ENCODE measurements at places on chromosomes 3 and 15. TPM values are rescaled to one million over a fixed set of nuclear protein-coding genes. Genes with fewer than 3 reads are reported as not detected.

UQCC5 gene
- 1.4 TPM for total RNA-seq

GRIP2 gene
- total RNA-seq: 2.4 TPM

CHRNA5 gene
- total RNA-seq: 0.39 TPM

DNA sequence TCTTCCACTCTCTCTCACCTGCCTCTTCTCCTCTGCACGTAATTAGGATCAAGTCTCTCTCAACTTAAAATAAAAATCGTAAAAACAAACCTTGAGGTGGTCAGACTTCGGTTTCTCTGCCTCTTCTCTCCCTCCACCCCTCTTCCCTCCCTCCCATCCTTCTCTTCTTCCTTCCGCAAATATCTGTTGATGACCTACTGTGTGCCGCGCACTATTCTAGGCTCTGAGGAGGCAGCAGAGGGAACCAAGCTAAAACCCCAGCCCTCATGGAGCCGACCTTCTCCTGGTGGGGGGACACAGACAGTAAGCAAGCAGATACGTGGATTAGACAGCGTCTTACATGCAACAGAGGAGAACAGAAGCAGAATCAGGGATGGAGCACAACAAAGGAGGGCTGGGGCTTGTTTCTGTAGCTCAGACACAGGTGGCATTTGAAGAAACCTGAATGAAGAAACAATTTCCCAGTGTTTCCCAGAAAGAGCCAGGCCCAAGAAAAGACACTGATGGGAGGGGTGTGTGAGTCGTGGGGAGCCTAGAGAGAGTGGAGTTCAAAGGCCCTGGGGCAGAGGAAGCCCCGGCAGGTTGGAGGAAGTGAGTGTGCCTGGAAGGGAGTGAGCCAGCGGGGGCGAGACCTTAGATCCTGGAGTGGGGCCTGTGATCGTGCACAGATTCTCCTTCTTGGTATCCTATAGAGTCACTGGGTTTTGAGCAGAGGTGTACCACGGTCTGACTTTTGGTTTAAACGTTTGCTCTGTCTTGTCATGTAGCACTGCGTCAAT is 80.5 kb downstream of the TOP2B start:
- DNase-seq: no peak

GRCh38 chr15:72249142-72249810 is 18.3 kb upstream of the PKM start:
- DNase-seq: no peak

DNA sequence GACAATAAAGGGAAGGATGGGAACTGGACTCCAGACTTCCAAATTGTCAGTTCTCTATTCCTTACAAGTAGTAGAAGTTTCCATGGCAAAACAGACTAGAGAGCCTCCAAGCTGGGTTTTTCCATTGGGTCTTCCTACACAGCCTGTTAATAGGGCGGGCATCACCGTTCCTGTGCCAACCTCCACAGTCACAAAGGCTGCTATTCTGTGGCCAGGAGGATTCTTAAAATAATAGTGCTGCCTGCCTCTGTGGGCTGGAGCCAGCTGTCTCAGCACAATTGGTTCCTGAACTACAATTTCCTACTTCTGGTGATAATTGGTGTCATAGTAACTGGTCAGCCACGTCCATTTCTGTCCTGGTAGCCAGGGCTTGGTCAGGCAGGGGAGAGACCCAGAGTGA is 38.6 kb downstream of the LYZL4 start:
- no peak for DNase-seq

- DNase-seq: no peak
These were observed 9.5 kb upstream of the APBA2 start for GRCh38 chr15:28876131-28876844.

- peak; percentile 27 for DNase-seq
These were observed 143.6 kb downstream of the NAALADL2 start for GRCh38 chr3:175002732-175003143.

GRCh38 chr3:158167737-158168557 is 58.1 kb downstream of the RSRC1 start:
- no peak for DNase-seq

GRCh38 chr3:152269056-152269830 is 514 bp downstream of the MBNL1 start:
- peak; percentile 81 for DNase-seq

GRCh38 chr15:80689716-80690115 is 5.4 kb upstream of the ABHD17C start:
- DNase-seq: no peak

- DNase-seq: no peak
These were observed 9.1 kb upstream of the NEK10 start for GRCh38 chr3:27378331-27378730.

- no peak for DNase-seq
These were observed 28.4 kb upstream of the PIK3CB start for GRCh38 chr3:138862924-138863775.

DNA sequence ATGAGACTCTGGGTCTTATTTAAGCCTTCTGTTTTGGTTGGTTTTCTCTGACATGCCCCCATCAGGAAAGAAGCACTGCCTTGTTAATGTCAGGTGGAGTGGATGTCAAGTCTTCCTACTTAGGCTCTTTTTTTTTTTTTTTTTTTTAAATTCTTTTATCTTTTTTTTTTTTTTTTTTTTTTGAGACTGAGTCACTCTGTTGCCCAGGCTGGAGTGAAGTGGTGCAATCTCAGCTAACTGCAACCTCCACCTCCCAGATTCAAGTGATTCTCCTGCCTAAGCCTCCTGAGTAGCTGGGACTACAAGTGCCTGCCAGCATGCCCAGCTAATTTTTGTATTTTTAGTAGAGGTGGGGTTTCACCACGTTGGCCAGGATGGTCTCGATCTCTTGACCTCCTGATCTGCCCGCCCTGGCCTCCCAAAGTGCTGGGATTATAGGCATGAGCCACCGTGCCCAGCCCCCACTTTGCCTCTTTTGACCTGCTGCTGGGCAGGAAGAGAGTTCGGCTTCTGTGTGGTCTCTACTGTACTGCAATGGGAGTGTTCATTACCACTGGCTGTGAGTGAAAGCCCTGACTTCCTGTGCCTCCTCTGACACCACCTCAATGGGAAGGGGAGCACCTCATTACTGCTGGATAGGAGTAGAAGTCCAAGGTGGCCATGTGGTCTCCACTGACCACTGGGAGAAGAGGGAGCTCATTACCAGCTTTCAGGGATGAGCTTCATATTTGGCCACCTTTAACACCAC is 10.9 kb downstream of the CTDSPL start:
- no peak for DNase-seq

Measured in skin of body (tissue), 3 donors.